ENCODE measurements at places on chromosomes 11 and 22.

GRCh38 chr11:61004180-61004611, 32.7 kb downstream of the CD6 start:
- H3K4me3 ChIP-seq, result peak overlapping the region; percentile 26
- no peak for DNase-seq
- H3K27ac ChIP-seq, result peak overlapping the region; percentile 69
- peaks cover 33% of the 10 kb centered on the region for H3K4me1 ChIP-seq

DNA sequence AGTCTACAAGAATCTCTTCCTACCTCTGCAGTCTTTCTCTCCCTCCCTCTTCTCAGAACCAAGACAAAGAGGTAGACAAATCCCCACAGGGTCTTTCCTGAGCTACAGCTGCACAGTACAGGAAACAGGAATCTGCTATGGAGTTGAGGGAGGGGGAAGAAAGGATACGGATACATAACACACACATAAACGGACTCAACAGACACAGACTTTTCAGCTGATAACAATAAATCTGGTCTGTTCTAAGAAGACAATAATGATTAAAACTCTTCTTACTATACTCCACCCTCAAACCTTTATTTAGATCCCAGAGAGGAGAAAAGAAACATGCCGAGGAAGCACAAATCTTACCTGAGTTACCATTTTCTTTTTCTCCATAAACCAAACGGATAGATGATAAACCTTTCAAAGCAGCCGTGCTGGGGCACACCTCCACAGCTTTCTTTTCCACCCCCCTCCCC, 122.2 kb downstream of the APOL5 start:
- peaks cover 2% of the 10 kb centered on the region for H3K27me3 ChIP-seq
- no peak overlapping the region for H3K27ac ChIP-seq
- H3K36me3 ChIP-seq, result no peaks in the 10 kb centered on the region
- no peak for DNase-seq
- no peak overlapping the region for H3K4me3 ChIP-seq

GRCh38 chr11:120141113-120141767, 3.3 kb upstream of the TRIM29 start:
- no peaks in the 10 kb centered on the region for H3K36me3 ChIP-seq
- no peaks in the 10 kb centered on the region for H3K4me1 ChIP-seq

- no peak for DNase-seq
- H3K27ac ChIP-seq, result no peak overlapping the region
- no peaks in the 10 kb centered on the region for H3K27me3 ChIP-seq
- peaks cover 11% of the 10 kb centered on the region for H3K36me3 ChIP-seq
These were observed 68.8 kb downstream of the PRDM11 start for GRCh38 chr11:45215098-45215865.

- peaks cover 3% of the 10 kb centered on the region for H3K4me1 ChIP-seq
- DNase-seq, result no peak
- H3K4me3 ChIP-seq, result no peak overlapping the region
- H3K36me3 ChIP-seq, result peaks cover 7% of the 10 kb centered on the region
These were observed 38.5 kb upstream of the ARFGAP3 start for GRCh38 chr22:42895541-42895981.

- no peak for DNase-seq
- H3K4me1 ChIP-seq, result no peaks in the 10 kb centered on the region
- H3K4me3 ChIP-seq, result no peak overlapping the region
These were observed 13.7 kb downstream of the NFRKB start for GRCh38 chr11:129881570-129882170.

DNA sequence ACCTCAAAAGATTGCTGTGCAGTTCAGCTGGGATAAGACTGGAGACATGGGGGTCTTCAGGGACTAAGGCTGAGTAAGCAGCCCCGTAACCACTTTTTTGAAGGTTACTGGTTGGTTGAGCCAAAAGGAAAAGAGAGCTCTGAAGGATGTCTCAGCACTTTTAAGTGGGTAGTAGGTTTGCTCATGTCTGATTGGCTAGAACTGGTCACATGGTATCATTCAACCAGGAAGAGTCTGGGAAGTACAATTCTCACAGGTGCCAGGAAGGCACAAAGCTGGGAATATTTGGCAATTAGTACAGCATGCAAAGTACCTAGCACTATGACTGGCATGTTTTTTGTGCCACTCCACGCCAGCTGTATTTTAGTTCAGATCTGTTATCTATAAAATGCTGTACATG, 58.1 kb downstream of the SNX19 start:
- no peak overlapping the region for H3K4me3 ChIP-seq
- DNase-seq, result no peak
- no peaks in the 10 kb centered on the region for H3K27me3 ChIP-seq
- no peaks in the 10 kb centered on the region for H3K36me3 ChIP-seq

DNA sequence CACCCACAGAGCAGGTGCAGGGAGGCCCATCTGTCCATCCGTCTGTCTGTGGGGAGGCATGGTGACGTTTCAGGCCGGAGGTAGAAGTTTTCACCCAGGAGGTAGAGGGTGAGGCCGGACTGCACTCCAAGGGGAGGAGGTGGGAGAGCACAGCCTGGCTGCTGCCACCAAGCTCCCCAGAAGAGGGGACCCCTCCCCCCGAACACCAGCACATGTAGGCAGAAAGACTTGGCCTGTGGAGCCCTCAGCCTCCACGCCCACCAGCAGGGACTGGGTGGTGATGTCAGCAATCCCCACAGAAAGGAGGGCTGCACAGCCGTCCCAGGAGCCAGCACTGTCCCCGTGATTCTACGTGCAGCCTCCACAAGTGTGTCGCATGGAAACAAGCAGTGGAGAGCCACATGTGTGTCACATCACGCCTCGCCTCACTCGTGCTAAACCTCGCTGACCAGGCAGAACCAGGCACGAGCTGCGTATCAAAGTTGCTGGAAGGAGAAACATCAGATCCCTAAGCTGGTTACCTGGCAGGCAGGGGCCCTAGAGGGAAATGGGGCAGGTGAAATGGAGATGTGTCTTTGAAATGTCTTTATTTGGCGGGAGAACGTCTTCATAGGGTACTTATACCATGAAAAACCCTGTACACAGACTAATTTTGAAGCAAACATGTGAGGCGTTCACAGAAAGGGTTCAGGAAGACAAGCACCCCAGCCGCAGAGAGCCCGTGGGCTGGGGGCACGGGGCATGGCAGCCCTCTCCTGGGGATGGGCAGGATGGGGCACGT, 49.1 kb downstream of the CDKN1C start:
- H3K4me1 ChIP-seq, result no peaks in the 10 kb centered on the region
- H3K36me3 ChIP-seq, result no peaks in the 10 kb centered on the region
- no peak overlapping the region for H3K27ac ChIP-seq
- no peak overlapping the region for H3K4me3 ChIP-seq
- DNase-seq, result no peak

DNA sequence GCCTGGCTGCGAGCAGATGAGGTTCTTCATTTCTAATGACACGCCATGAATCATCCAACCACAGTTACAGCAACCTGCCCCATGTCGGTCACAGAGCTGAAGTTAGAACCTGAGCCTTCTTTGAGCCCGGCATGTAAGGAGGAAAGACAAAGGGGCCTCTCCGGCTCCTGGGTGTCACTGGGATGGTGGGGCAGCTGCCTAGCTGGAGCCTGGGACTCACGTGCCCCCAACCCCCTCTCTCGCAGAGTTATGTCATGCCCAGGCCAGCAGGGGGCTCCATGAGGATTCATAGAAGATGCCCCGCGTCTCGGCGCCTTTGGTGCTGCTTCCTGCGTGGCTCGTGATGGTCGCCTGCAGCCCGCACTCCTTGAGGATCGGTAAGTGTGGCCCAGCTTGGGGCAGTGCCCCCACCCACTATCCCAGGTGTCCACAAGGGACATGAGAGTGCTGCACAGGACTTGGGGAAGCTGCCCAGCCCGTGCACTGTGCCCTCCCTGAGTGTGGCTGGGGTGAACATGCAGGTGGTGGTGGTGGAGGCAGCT, 148.5 kb downstream of the GRIK4 start:
- H3K4me1 ChIP-seq, result no peaks in the 10 kb centered on the region
- H3K4me3 ChIP-seq, result no peak overlapping the region
- no peak overlapping the region for H3K27ac ChIP-seq

GRCh38 chr22:42992886-42993479, 22.0 kb downstream of the PACSIN2 start:
- DNase-seq, result no peak
- H3K27me3 ChIP-seq, result no peaks in the 10 kb centered on the region
- peaks cover 3% of the 10 kb centered on the region for H3K4me1 ChIP-seq
- H3K27ac ChIP-seq, result no peak overlapping the region

DNA sequence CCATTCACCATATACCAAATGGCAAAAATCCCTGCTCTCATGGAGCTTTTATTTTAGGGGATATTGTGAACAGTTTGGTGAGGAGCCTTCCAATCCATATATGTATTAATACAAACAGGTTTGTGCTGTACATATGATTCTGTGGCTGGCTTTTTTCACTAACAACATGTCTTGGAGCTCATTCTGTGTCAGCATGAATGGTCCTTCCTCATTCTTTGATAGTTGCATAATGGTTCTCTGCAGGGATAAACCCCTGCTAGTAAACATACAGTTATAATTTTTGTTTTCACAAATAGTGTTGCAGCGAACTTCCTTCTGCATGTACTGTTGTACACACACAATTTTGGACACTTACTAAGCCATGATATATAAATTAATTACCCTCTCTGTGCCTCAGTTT, 8.3 kb downstream of the PRR5L start:
- DNase-seq, result no peak
- H3K27me3 ChIP-seq, result no peaks in the 10 kb centered on the region
- no peaks in the 10 kb centered on the region for H3K4me1 ChIP-seq
- no peak overlapping the region for H3K27ac ChIP-seq
- H3K4me3 ChIP-seq, result no peak overlapping the region

- no peak overlapping the region for H3K4me3 ChIP-seq
- no peaks in the 10 kb centered on the region for H3K4me1 ChIP-seq
- H3K27me3 ChIP-seq, result peaks cover 5% of the 10 kb centered on the region
- H3K27ac ChIP-seq, result no peak overlapping the region
These were observed 9.2 kb downstream of the PVALB start for GRCh38 chr22:36807627-36808026.

DNA sequence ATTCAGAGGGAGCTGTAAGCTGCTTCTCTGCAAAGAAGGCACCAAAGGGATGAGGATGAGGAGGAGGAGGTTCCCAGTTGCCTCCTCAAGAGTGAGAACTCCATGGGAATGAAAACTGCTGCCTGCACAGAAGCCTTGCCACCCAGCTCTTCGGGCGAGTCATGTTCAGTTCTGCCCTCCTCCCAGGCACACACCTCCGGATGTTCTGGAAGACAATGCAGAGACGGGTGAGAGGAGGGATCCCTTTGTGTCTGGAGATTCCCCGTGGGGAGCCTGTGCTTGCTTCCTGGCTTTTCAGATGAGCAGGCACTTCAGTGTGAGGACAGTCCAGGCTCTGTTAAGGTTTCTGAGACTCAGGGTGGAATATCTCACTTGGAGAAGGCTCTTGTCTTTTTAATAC, 295.6 kb downstream of the DDX10 start:
- no peak overlapping the region for H3K27ac ChIP-seq
- DNase-seq, result no peak
- no peaks in the 10 kb centered on the region for H3K27me3 ChIP-seq
- H3K4me3 ChIP-seq, result no peak overlapping the region
- H3K36me3 ChIP-seq, result no peaks in the 10 kb centered on the region
- H3K4me1 ChIP-seq, result no peaks in the 10 kb centered on the region

- no peaks in the 10 kb centered on the region for H3K27me3 ChIP-seq
- no peak for DNase-seq
- H3K4me3 ChIP-seq, result no peak overlapping the region
These were observed 41.4 kb upstream of the NFAM1 start for GRCh38 chr22:42473484-42474193.

DNA sequence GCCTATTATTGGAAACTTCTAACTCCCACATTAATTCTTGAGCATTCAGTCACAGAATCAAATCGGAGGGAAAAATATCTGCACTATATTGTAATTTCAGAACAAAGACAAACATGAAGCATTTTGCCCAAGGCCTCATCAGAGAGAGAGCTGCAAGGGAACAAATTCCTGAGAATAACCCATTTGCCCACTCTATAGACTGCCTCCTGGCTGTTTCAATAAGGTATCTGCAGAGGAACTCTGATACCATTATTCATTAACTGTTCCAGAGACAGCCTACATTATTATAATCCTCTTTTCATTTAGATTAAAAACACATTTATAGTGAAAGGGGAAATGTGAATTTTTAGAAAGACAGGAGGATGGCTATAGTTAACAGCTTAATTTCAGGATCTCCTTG, 663.9 kb downstream of the DLG2 start:
- H3K27ac ChIP-seq, result no peak overlapping the region
- no peak for DNase-seq
- H3K4me3 ChIP-seq, result no peak overlapping the region
- H3K36me3 ChIP-seq, result no peaks in the 10 kb centered on the region
- H3K27me3 ChIP-seq, result no peaks in the 10 kb centered on the region
- no peaks in the 10 kb centered on the region for H3K4me1 ChIP-seq

GRCh38 chr11:55970935-55971334, 1.2 kb upstream of the OR10AG1 start:
- H3K36me3 ChIP-seq, result no peaks in the 10 kb centered on the region
- H3K4me1 ChIP-seq, result no peaks in the 10 kb centered on the region
- H3K27me3 ChIP-seq, result no peaks in the 10 kb centered on the region
- DNase-seq, result no peak

Measured in effector memory CD4-positive, alpha-beta T cell (primary cell).